ENCODE measurements at places on chromosomes 7 and 10.

GRCh38 chr7:94591176-94591575 lies 64.8 kb downstream of the SGCE start:
- DNase-seq: peak; percentile 1

- DNase-seq: no peak
Measured at GRCh38 chr7:108189733-108190388, 59.7 kb upstream of the LAMB4 start.

DNA sequence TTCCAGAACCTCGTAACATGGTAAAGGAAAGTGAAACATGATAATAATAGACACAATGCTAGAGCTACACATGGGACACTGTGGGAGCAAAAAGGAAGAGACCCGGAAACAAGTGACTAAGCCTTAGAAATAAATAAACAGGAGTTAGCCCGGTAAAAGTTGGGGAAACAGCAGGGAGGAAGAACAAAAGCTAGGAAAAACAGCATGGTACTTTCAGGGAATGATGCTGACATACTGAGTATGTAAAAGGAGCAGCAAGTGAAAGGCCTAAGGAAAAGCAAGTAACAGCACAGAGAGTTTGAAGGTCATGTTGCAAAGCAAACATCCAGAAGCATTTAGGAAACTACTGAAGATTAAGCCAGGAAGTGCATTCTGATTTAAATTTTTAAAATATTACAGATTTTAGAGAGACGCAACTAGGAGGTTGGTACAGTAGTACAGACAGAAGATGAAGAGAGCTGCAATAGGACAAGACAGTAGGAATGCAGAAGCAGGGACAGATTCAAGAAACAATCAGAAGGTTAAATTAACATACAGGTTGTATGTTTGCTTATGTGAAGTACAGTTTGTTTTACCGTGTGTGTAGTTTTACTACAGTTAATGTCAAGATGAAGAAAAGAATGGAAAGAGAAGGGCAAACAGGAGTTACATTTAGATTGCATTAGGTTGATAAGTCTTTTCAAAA lies 63.7 kb downstream of the ARHGAP12 start:
- no peak for DNase-seq

DNA sequence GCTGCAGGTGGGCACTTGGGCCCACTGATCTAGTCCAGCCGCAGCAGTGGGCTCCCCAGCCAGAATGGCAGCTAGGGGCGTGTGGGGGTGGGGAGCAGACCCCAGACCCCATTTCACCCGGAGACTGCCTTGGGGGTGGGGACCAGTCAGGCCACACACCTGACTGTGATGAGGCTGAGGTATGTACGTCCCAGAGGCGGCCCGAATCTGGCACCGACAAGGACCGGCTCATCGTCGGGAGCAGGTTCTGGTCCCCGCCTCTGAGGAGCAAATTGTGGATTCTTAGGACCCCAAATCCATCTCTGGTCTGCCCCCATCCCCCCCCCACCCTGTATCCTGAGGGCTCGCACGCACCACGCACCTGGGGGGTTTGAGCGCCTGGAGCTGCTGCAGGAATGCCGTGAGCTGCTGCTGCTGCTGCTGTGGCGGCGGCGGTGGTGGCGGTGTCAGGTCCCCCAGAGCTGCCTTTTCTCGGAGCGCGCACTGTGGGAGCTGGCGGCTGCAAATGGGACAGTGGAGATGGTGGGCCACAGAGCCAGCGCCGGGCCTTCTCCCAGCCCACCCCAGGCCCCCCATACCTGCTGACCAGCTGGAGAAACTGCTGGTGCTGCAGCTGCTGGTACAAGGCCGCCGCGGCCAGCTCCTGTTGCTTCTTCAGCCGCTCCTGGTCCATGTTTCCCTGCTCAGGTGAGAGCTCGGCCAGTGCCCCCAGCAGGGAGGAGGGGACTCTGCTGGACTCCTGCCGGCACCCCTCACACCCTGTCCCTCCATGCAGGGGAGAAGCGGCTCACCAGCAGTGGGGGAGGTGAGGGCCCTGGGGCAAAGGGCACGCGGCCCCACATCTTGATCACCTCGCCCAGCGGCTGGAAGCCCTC lies 10.2 kb downstream of the GIGYF1 start:
- no peak for DNase-seq

- DNase-seq: no peak
Measured at GRCh38 chr10:59360605-59361405, 1.5 kb downstream of the FAM13C start.

GRCh38 chr7:31919678-31920369 lies 150.4 kb downstream of the PDE1C start:
- no peak for DNase-seq

DNA sequence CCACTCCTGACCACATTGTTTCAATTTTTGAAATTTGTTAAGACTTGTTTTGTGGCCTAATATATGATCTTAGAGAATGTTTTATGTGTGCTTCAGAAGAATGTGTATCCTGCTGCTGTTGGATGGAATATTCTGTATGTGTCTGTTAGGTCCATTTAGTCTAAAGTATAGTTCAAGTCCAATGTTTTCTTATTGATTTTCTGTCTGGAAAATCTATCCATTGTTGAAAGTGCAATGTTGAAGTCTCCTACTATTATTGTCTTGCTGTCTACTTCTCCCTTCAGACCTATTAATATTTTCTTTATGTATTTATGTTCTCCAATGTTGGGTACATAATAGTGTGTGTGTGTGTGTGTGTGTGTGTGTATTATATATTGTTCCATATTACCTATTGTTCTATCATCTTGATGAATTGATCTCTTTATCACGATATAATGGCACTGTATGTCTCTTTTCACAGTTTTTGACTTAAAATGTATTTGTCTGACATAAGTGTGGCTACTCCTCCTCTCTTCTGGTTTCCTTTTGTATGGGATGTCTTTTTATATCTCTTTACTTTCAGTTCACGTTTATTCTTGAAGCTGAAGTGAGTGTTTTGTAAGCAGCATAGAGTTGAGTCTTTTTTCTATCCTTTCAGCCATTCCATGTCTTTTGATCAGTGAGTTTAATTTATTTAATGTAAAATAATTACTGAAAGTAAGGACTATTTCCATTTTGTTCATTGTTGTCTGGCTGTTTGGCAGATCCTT lies 61.3 kb downstream of the AKR1D1 start:
- no peak for DNase-seq

DNA sequence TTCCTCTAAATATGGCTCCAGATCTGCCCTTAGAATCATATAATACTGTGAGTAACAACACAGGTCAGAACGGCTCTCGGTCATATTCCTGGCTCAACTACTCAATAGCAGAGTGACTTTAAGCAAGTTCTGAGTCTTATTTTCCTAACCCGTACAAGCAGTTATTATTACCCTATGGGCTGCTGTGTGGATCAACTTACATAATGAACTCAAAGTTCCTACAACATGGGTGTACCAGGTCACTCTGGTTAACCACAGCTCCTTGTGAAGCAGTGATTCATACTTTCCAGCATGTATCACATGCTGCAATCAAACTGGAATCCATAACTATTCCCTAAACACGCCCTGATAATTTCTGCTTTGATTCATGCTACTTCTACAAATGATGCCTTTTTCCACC lies 107.3 kb downstream of the LRRN3 start:
- no peak for DNase-seq

DNA sequence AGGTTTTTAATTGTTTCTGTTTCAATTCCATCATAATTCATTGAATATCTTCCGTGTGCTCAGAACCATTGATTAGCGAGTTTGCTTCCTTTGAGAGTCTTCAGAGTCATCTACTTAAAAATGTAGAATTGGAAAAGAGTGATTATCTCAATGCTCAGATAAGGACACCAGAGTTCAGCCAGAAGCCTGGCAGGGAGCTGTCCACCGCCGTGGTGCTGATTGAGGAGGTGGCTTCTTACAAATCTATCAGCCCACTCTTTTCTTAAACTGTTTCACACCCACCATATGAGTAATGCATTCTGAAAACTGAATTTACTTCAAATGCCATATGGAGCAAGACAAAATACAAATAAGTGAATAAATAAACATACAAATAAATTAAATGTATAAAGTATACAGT lies 79.3 kb downstream of the INSYN2A start:
- DNase-seq: peak; percentile 3

- no peak for DNase-seq
Measured at GRCh38 chr7:68613405-68613804, 984.9 kb upstream of the AUTS2 start.

- no peak for DNase-seq
Measured at GRCh38 chr7:109387530-109387929, 817.9 kb downstream of the DNAJB9 start.

DNA sequence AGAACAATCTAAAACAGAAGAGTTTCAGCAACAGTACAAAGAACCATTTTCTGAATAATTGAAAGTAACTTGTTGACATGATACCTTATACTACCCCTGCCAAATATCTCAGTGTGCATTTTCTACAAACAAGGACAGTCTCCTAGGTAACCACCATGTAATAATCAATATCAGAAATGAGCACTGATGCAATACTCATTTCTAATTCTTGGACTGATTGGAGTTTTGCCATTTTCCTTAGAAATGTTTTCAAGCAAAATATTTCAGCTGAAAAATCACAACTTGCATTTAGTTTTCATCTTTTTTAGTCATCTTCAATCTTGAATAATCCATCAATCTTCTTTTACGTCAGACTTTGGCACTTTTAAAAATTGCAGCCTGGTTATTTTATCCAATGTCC lies 420.2 kb downstream of the CDC14C start:
- DNase-seq: no peak

- DNase-seq: no peak
Measured at GRCh38 chr7:18361756-18362155, 133.8 kb upstream of the HDAC9 start.

DNA sequence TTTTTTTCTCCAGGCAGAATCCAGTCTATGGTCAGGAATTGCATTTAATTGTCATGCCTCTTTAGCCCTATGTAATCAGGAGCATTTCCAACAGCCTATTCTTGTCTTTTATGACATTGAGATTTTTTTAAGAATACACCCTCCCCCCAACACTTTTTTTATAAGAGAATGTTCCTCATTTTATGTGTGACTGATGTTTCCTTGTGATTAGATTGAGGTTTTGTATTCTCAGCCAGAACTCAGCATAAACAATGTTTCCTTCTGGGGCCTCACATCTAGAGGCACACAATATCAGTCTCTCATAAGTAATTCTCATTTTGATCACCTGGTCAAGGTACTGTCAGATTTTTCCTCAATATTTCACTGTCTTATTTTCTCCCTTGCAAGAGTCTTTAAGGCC lies 193.4 kb upstream of the PDE1C start:
- no peak for DNase-seq

DNA sequence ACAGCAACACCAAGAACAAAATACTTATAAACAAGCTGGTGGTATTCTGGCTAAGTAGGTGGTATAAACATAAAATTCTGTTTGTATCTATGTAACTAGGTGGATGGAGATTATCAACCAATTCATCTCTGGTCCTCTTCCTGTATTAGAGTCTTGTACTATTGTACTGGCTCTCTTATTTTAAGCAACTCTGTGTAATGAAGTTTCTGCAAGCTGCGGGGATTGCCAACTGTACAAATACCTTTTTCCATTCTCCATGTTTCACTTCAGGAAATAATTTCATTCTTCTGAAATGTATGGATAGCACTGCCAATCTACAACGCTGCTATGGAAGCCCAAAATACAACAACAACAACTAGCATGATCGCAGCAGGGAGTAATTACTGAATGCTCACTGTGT lies 44.8 kb downstream of the JAZF1 start:
- no peak for DNase-seq

- DNase-seq: no peak
Measured at GRCh38 chr10:32373031-32373430, 26.1 kb upstream of the EPC1 start.

DNA sequence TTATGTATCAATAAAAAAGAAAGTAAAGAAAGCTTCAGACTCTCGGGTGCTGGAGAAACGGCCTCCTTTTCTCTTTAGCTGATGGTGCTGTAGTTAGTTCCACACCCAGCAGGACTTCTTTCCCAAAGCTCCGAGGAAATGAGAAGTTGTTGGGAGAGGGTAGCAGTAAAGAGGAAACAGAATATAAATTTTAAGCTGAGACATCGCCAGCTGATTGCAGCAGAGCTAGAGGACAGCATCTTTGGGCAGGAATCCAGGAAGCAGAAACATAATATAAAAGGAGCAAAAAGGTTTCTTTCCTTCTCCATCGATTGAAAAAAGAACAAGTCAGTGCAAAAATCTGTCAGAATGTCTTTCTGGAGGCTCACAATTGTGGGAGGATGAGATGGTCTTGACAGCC lies 616.9 kb upstream of the FOXK1 start:
- DNase-seq: no peak
